ENCODE measurements at places on chromosomes 13 and 19. TPM values are rescaled to one million over a fixed set of nuclear protein-coding genes. Genes with fewer than 3 reads are reported as not detected.

DNA sequence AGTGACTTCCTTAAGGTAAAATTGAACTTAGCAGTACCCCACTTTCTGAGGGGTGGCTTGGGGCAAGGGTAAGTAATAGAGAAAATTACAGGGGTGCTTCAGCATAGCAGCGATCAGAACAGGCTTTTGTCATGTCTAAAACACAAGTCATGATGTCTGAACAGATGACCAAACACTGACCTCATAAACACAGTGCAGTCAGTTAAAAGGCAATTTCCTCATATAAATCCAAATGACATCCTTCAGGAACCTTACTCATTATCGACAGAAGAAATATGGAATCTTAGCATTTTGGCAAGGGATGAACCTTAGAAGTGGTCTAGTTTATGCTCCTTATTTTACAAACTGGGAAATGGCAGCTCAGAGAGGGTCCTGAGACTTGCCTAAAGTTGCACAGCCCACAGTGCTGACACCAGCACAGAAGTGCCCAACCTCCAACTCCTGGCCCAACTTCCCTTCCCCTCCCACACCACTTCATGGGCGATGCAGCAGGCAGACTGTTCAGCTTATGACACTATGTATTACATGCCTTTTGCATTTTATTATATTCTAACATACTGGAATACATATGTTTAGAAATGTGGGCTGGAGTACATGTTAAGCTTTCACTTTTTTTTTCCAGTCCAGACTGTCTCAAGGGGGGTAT lies 3.6 kb downstream of the GJA3 start:
- no peak for DNase-seq

DNA sequence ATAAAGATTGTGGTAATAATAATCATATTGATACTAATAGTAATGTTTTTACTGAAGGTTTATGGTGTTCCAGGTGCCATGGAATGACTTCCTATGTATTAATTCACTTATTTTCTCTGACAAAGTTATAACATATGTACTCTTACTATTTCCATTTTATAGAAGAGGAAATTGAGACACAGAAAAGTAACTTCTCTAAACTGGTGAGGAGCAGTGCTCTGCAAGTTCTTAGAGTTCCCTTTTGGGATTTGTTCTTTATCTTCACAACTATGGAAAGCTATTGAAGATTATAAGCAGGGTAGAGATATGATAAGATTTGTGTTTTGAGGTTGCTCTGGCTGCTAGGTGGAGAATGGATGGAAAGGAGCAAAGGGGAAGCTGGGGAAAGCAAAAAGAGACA lies 83.9 kb upstream of the OLFM4 start:
- DNase-seq = no peak

DNA sequence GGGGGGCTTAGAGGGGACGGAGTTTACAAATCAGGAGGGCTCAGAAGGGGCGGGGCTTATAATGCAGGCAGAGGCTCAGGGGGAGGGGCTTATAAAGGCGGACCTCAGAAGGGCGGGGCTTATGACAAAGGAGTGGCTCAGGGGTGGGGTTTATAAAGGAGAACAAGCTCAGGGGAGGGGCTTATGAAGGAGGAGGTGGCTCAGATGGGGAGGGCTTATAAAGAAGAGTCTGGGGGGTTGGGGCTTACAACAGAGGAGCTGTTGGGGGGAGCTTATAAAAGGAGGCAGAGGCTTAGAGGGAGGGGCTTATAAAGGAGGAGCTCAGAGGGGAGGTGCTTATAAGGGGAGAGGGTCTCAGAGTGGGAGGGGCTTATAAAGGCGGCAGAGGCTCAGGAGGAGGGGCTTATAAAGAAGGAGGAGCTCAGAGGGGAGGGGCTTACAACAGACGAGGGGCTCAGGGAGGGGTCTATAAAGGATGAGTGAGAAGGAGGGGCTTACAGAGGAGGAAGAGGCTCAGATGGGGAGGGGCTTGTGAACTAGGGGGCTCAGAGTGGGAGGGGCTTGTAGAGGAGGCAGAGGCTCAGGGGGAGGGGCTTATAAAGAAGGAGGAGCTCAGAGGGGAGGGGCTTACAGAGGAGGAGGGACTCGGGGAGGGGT lies 1.0 kb downstream of the SMIM24 start:
- DNase-seq = peak; percentile 41

LRG1 gene
- total RNA-seq = 0.13 TPM

GRCh38 chr13:101846249-101846648 lies 393.8 kb downstream of the ITGBL1 start:
- DNase-seq = no peak

TNPO2 gene
- total RNA-seq = 56.0 TPM

GRCh38 chr13:91212231-91212630 lies 135.3 kb upstream of the MIR17HG start:
- DNase-seq = no peak

- DNase-seq = no peak
These were observed 1196.2 kb downstream of the PCDH9 start for GRCh38 chr13:66033924-66034323.

ZNF177 gene
- 2.2 TPM for total RNA-seq

GRCh38 chr13:98509271-98510155 lies 67.4 kb downstream of the STK24 start:
- peak; percentile 86 for DNase-seq

DNA sequence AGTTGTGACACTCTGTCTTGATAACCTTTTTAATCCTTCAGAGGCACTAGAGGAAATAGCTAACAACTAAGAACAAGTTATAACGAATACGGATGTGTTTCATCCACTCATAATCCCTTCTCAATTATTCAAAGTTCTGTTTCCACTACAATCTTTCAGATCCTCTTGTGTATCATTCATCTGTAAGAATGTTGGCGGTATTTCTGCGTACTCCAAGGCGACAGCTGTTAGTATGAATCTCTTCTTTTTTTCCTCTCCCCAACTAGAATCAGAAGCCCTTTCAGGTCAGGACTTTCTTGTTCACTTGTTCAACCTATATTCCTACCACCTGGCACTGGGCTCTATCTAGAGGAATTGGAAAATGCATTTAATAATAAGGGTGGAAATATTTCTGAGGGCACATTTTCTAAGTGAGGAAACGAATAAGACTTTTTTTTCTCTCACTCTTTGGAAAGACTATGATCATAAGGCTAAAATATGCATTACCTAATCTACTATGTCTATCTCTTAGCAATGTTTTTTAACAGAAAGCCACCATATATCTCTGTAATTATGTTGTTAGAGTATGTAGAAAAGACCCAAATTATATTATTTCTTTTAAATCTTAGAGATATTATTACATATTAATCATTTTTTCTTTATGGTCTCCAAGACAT lies 492.9 kb downstream of the PCDH20 start:
- DNase-seq = no peak

GRCh38 chr13:26980099-26981031 lies 191.2 kb downstream of the USP12 start:
- no peak for DNase-seq

ZNF548 gene
- 14.5 TPM for total RNA-seq

DNA sequence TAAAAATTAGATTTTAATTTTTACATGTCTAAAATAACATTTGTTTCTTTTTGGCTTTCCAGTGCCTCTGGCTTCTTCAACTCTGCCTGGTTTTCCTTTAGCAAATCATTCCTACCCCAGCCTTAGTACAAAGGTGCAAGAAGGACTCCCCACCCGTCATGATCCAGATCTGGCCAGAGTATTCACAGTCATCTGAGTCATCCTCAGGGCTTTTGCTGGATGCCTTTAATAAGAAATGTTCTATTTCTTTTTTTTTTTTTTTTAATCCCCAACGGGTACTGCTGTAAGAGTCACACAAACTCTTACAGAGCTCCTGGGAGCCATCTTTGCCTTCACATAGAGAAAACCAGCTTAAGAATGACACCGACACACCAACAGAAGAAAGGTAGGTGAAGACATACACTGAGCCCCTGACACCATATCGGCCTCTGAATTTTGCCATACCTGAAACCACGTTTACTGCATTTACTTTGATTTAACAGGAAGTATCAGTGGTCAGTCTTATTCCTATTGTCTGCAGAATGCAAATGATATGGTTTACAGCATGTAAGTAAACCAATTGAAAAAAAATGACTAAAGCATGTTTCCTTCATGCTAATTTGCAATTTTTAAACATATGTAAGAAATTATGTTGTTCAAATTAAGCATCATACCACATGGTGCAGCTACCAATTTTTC lies 184.4 kb downstream of the NALCN start:
- DNase-seq = peak; percentile 80

GRCh38 chr13:62038214-62038613 lies 622.6 kb upstream of the PCDH20 start:
- no peak for DNase-seq

KPTN gene
- total RNA-seq = 8.5 TPM

DNA sequence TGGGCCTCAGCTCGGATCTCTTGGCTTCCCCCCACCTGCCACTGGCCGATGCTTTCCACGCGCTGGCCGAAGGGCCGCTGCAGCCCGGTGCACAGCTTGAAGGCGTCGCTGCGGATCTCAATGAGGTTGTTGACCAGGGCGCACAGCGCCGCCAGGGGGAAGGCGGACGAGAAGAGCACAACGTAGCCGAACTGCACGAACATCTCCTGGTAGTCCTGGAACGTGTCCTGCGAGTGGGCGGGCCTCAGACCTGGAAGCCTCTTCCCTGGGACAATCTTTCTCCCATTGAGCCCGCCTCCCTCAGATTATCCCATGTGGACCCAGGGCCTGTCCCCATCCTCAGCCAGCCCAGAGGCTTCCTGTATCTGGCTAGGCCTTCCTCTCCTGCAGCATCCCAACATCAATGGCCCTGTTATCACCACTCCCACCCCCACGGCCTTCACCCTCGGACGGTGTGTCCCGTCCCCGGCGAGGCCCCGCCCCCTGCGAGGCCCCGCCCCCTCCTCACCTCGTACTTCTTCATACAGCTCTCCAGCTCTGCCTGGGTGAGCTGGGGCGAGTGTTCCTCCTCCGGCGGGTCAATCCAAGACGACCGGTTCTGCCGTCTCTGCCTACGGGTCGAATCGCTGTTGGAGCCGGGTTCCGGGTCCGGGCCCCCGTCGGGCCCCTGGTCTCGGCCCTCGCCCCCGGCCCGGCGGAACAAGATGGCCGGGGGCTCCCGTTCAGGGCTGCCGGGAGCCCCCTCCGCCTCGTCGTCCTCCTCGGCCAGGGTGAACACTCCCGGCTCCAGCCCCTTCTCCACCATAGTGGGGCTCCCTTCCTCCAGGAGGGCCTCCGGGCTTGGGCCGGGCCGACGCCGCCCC lies 6.8 kb downstream of the ANO8 start:
- no peak for DNase-seq

DNA sequence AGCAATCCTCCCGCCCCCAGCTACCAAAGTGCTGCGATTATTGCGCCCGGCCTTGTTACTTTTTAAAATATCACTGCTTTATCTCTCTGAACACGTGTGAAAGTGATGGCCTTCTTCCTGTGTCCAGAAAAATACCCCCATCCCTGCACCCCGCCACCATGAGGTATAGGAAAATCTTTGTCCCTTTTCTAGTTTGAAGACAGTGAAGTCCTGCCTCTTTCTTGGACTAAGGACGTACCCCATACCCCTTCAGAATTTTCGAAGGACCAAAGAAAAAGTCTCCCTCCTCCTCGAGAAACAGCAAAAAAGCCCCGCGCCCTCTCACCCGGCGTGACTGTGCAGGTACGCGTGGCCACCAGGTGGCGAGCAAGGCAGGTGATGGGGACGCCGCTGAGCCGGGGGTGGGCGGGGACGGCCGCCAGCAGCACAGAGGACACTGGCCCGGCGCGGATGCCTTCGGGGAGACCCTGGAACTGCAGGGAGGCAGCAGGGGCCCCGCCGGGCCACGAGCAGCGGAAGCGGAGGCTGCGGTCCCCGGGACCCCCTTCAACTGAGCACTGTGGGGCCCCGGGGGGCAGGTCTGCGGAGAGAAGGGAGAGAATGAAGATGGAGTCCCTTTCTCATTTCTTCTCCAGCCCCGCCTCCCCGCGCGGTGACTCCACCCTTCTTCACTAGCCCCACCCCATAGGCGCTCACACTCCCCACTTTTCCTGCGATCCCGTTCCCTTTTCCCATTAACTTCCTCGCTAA lies 3.2 kb downstream of the VSIG10L start:
- peak; percentile 68 for DNase-seq

- peak; percentile 31 for DNase-seq
These were observed 345.8 kb downstream of the TBC1D4 start for GRCh38 chr13:75136151-75136550.

TEX101 gene
- not detected for total RNA-seq

- DNase-seq = peak; percentile 79
These were observed 61.2 kb downstream of the MLLT1 start for GRCh38 chr19:6218491-6219146.

DNA sequence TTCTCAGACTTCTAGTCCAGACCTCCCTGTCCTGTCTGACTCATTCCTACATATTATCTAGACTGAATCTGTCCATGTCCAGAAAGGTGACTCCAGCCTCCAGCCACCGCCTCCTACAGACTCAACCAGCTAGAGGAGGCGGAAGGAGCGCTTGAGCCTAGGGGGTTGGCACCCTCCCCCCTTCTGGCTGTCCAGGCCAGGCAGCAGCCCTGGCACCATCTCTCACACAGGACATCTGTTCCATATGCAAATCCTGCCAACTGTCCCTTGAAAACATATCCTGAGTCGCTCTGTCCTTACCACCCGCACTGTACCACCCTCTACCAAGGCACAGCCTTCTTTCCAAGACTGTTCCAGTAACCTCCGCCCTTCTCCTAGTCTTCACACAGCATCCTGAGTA lies 150.7 kb upstream of the WASF3 start:
- no peak for DNase-seq

GRCh38 chr19:33283589-33283988 lies 18.7 kb downstream of the CEBPA start:
- no peak for DNase-seq

Data from LHCN-M2 (cell line).